Fibroblast of lung (primary cell): ENCODE measurements at places on chromosomes 11 and 22.

GRCh38 chr11:65410936-65411680, 11.5 kb upstream of the NEAT1 start:
- no peak for DNase-seq

GRCh38 chr11:115201111-115201792, 303.0 kb downstream of the CADM1 start:
- peak; percentile 87 for DNase-seq

- peak; percentile 59 for DNase-seq
Measured at GRCh38 chr11:38182126-38182866, 1584.3 kb upstream of the RAG2 start.

- DNase-seq, result no peak
Measured at GRCh38 chr11:105720096-105720495, 110.2 kb downstream of the GRIA4 start.

DNA sequence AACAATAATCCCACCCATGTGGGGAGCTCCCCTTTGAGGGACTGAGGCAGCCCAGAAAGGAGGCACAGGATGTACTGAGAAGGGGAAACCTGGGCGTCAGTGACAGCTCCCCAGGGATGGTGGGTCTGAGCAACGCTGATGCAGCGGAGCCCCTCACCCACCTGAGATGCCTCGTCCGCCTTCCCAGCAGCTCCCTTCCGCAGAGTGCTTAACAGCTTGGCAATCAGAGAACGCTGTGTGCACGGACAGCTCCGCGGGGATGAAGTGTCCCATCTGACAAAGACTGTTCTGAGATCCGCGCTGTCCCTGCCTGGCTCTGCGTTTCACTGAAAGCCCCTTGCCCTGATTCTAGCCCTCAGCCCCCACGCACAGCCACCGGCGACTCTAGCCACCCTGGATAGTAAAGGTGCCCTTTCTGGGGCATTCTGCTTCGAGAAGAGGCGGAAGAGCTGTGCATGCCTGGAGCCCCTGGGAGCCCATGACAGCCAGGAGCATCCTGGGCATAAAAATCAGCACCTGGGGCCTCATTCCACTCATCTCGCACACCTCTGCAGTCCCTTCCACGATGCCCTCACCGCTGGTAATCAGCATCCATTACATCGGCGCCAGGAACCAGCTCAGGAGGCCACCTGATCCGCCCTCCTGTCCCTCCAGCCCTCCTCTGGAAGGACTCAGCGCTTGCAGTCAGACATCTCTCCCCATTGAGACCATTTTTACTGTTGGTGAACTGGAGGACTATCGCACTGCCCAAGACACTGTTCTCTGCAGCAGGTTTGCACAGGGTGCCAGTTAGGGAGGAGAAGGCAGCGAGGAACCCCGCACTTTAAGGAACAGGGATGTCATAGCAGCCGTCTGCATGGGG, 10.7 kb downstream of the KCNJ5 start:
- DNase-seq, result no peak

DNA sequence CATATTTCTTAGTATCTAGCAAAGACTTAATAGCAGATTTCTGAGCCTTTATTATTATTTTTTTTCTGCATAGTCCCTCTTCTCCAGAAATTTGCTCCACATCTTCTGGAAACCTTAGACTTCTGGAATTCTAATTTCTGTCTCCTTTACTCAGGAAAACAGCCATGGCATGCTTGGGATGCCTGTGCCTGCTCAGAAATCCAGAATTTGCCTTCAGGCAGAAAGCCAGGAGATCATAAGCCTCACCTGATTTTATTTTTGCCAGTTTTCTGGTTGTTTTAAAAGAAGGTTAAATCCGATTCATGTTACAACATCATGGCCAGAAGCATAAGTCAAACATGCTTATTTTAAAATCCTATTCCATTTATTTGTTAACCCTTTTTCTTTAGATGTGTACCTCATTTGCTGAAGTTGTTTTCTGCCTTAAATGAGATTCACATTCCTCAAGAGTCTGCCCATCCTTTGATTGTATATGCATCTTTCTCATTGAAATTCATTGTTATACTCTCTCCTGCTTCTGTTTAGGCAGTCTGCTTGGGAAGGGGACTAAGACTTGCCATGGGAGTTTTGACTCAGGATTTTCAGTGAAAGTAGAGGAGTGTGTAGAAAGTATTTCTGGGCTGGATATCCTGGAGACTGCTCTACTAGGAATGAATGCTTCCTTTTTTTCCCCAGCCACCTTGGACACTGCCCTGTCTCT, 37.1 kb downstream of the SIK2 start:
- DNase-seq, result no peak

DNA sequence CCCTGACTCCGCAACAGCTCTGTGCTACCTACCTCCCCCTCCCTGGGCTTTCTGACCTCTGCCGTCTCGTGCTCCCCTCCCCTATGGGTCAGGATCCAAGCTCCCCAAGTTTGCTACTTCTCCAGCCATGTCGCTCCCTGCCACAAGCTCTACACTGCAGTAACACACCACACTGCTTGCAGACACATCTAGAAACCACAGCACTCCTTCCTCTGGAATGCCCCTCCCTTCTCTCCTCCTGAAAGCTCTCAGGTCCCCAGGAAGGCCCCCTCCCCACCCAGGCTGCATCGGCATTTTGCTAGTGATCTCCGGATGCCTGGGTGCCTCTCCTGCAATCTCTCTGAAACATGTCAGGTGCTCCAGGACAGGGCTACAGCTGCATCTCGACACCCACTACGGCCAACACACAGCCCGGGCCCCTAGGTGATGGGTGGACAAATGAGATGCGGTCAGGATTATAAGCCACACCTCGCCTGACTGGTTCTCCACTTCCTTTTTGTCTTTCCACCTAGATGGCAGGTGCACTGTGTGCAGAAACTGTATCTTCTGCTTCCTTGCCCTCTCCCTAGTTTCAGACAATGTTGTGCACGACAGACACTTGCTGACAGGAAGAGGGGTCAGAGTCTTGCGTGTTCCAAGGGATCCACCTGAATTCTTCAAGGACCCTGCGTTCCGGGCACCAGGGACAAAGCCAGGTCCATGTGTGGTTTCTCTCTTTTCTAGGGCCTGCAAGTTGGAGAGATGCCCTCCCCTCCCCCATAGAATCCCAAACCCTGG, 22.9 kb downstream of the RPUSD4 start:
- DNase-seq, result no peak
